ENCODE measurements at places on chromosomes 4 and X. TPM values are rescaled to one million over a fixed set of nuclear protein-coding genes. Genes with fewer than 3 reads are reported as not detected.
A peak's percentile ranks its signal among the peaks of the same experiment; 100 is the strongest.

DNA sequence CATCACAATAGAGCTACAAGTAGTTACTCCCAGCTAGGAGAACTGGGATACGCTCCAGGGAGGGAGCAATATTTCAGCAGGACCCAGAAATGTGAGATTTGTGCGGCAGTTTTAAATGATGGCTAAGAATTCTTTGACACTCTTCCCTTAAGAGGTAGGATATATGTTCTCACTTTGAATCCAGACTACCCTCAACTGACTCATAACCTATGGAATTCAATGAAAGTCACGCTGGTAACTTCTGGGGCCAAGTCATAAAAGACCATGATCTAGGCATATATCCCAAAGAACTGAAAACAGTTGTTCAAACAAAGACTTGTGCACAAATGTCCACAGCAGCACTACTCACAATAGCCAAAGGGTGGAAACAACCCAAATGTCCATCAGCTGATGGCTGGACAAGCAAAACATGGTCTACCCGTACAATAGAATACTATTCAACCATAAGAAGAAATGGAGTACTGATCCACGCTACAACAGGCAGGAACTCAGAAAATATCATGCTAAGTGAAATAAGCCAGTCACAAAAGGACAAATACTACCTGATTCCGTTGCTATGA lies 10.5 kb downstream of the CD99L2 start:
- DNase-seq = peak; percentile 87

DNA sequence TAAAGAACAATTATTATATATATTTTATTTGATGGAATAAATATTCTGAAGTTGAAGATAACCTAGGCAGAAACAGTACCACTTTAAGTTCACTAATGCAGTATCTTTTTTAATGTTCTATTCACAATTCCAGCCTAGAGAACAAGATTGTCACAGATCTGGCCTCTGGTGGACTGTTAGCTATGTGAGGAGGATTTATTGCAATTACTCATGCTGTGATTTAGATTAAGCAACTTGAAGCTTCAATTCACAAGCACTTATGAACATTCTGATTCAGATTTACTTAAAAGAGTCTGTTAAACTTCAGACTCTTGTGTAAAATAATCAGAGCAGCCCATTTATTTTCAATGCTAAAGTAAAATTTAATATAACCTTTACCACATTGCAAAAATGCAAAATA lies 1489.8 kb downstream of the STIM2 start:
- DNase-seq = peak; percentile 2

Gene PRSS48
- total RNA-seq = not detected

Gene SLC10A4
- total RNA-seq = not detected

Gene TBX22
- total RNA-seq = not detected

Gene AREG
- under 0.01 TPM for total RNA-seq
